ENCODE measurements at places on chromosomes 7 and 10. TPM values are rescaled to one million over a fixed set of nuclear protein-coding genes. Genes with fewer than 3 reads are reported as not detected.

DNA sequence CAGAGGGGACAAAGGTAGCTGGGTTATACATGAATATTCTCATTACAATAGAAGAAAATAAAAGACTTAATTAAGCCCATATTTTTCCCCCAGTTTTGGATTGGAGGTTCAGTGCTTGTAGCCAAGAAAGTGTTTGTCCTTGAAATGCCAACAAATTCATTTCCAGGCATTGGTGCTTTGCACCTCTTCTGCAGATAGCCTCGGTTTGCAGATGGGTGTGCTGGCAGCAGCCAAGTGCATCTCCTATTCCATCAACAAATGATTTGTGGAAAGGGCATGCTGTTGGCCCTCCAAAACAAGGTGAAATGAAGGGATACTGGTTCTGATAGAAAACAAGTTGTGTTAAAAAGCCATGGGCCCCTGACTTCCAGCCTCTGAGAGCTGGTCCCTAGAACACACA is 187.3 kb downstream of the DPY19L1 start:
- no peak for DNase-seq

GRCh38 chr7:117587931-117588330 is 108.1 kb downstream of the CFTR start:
- no peak for DNase-seq

DNA sequence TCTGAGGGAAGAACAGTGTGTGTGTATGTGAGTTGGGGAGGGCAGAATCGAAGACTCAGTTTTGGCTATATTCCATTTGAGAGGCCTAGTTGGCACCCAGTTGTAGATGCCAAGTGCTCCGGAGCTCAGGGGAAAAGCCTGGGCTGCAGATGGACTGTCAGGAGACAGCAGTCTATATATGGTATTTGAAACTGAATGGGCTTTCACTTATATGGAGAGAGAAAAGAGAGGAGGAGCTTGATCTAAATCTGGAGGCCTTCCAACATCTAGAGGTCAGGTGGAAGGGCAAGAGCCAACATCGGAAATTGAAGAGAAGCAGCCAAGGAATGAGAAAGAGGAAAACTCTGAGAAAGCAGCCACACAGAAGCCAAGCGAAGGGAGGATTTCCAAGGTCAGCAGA is 350.8 kb upstream of the BMPER start:
- no peak for DNase-seq

- DNase-seq: no peak
Observed at GRCh38 chr10:10353326-10353868, 664.3 kb upstream of the CELF2 start.

DNA sequence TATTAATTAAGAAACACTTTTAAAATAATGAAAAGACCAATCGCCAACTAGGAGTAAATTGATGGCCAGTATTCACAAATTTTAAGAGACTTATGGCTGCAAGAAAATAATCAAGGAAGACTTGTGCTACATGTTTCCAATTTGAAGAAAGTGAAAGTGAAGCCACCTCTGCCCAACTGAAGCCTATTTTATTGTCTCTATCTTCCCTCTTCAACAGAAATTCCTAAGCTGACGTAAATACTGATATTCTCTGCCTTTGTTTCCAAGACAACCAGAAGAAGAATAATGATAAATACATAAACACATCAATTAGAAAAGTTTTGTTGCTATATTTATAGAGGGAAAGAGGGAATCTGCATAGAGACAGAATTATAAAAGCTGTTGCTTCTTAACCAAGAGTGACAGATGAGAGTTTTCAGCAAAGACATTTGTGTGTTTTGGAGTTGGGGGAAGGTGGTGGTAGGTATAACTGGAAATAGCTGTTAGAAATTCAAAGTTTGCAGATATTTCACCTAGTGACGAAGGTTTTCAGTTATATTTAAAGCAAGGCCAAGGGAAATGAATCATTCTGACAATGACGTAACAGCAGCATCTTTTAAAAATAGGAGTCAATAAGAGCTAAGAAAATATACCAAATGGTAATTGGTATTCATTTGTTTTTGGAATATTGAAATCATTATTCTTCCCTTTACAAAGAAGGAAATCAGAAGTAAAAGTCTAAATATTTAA is 576.6 kb upstream of the SORCS1 start:
- no peak for DNase-seq

DNA sequence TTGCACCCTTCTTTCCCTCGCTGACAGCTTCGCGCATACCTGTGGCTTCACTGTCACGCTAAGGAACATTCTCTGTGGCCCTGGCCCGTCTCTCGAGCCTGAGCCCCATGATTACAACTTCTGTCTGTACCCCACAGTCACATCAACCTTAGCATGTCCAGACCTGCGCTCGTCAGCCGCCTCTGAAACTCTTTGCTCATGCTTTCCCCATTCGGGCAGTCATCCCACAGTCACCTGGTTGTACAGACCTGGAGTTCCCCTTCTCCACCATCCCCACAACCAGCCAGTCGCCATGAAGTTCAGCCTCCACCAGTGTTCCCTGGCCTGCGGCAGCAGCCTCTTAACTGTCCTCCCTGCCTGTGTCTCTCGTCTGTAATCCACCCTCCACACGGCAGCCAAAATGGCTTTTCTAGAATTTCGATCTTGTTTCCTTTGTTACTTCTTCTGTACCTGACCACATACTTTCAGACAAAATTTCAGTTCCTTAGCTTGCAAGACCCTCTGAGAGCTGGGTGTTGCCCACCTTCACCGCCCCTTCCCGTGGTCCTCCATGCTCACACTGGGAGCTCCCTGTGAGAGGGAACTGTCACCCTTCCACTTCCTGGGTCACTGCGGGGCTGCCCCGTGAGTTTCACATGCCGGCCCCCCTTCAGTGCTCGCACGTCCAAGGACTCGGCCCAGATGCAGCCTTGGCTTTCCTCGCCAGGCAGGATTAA is 229.2 kb downstream of the CELF2 start:
- no peak for DNase-seq

DNA sequence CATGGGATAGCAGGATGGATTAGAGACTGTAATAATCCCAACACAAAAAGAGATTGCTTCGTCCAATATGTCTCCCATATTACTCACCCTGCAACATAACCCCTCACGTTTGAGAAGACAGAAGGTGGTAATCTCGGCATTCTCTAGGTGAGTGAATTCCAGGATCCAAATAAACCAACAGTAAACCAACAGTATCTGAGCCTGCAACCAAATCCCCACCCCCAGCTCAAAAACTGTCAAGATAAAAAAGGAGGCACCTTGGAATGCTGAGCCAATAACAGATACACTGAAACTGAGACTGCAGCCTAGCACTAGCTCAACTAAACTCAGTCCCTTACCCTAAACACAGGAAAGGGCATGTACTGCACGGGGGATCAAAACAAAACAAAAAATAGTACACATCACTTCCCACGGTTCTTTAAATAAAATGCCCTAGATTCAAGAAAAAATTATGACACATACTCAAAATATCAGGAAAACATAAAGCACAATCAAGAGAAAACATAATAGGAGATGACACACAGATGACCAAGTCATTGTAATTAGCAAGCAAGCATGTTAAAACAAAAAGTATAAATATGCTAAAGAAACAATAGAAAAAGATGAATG is 28.0 kb downstream of the IPMK start:
- no peak for DNase-seq

DNA sequence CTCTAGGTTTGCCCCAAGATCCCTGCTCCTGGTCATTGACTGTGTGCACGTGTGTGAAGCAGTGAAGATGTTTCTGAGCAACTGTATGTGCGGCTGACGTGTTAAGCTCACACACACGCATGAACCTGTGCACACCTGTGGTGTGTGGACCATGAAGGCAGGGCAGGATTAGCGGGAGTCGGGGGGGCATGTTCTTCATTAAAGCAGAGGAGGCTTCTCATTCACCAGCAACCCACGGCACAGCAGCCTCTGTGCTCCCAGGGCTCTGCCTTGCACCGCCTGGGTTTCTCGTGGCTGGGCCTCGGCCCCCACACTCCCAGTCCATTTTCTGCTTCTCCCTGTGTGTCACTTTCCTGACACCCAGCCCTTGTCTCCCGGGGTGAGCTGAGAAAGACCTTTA is 824 bp upstream of the TACR2 start:
- no peak for DNase-seq

GRCh38 chr10:71213761-71214440 is 1.5 kb downstream of the UNC5B start:
- DNase-seq: no peak

Gene TRIL
- 2.6 TPM for total RNA-seq

Gene TASOR2
- total RNA-seq: 38.8 TPM

DNA sequence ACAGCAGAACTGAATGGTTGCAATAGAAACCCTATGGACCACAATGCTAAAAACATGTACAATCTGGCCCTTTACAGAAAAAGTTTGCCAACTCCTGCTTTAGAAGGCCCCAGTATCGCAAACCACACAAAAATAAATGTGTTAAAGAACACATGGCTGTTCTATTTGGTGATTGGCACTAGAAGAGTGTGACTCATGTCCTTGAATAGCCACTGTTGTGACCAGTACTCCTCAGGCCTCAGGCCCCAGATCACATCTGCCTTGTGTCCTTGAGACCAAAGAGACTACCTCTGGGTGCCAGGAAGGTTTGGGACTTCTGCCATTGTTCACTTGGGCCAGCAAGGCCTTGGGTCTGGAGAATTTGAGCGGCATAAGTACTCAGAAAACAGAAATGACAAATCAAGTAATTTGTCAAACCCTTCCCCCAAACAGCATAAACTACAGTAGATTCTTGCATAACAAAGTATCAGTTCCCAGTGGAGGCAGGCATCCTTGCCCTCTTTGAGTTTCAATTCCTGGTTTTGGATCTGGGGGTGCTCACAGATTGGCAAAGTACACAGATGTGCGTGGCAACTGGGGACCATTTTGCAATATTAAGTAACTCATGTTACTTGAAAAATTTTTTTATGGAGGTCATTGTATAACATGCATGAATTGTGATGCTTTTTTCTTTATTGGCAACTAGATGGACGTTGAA is 50.2 kb downstream of the MTURN start:
- DNase-seq: no peak

DNA sequence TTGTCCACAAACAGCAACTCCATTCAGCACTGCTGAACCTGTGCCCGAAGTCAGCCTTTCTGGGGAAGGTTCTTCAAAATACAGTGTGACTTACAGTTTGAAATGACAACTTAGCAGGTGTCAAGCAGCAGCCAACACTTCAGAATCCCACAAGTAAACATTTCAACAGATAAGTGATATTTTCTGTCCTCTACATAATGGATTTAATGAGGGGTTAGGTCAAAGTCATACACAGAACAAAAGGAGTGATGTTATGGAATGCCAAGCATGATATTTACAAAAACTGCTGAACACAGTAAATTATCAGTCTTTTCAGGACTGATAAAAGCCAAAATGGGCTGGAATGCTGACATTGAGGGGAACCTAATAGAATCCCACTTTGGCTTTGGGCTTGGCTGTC is 77.6 kb upstream of the JAZF1 start:
- no peak for DNase-seq

GRCh38 chr10:44008917-44009709 is 360.4 kb upstream of the ZNF32 start:
- peak; percentile 44 for DNase-seq

- peak; percentile 19 for DNase-seq
Observed at GRCh38 chr7:142878315-142878714, 7.2 kb downstream of the TRPV6 start.

GRCh38 chr10:96339956-96340904 is 18.6 kb downstream of the OPALIN start:
- DNase-seq: no peak

- no peak for DNase-seq
Observed at GRCh38 chr10:132316133-132316532, 8.4 kb upstream of the STK32C start.

GRCh38 chr7:151342811-151343210 is 1.2 kb downstream of the NUB1 start:
- DNase-seq: no peak

- DNase-seq: no peak
Observed at GRCh38 chr7:159144758-159145489, at the start of gene VIPR2. TSS of gene VIPR2 (minus strand) at chr7:159144867. CDS start at chr7:159144771, 96 bp downstream.

Gene NUTM2D
- 3.0 TPM for total RNA-seq

Gene CCDC146
- 4.3 TPM for total RNA-seq

Gene TMEM140
- 15.2 TPM for total RNA-seq

GRCh38 chr7:101953248-101953819 is 135.9 kb downstream of the CUX1 start:
- no peak for DNase-seq

DNA sequence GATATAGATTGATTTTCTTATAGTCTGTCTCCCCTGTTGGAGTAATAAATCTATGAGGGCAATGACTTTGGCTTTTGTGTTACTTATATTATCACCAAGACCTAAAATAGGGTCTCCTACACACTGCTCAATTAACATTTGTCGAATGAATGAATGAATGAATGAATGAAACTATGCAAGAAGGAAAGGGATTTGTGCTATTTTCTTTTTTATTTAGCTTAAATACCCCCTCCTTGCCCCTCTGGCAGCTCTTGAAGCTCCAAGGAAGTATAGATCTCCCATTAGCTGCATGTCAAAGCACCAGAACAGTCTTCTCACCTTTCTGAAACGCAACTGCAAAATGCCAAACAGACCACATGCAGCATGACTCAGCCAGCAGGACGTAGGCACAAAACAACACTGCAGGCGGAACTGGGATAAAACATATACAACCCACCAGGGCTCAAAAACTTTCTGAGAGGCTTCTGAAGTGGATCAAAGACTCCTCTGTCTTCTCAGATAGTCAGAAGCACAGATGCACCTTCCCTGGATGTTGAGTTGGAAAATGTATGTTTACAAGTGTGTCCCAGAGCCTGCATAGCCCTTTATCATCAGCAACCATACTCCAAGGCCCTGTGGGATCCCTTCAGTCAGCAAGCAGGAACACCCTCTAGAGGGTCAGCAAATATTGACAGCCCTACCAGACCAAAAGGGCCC is 187.8 kb downstream of the NPSR1 start:
- no peak for DNase-seq

Gene TACC2
- 282 TPM for total RNA-seq

DNA sequence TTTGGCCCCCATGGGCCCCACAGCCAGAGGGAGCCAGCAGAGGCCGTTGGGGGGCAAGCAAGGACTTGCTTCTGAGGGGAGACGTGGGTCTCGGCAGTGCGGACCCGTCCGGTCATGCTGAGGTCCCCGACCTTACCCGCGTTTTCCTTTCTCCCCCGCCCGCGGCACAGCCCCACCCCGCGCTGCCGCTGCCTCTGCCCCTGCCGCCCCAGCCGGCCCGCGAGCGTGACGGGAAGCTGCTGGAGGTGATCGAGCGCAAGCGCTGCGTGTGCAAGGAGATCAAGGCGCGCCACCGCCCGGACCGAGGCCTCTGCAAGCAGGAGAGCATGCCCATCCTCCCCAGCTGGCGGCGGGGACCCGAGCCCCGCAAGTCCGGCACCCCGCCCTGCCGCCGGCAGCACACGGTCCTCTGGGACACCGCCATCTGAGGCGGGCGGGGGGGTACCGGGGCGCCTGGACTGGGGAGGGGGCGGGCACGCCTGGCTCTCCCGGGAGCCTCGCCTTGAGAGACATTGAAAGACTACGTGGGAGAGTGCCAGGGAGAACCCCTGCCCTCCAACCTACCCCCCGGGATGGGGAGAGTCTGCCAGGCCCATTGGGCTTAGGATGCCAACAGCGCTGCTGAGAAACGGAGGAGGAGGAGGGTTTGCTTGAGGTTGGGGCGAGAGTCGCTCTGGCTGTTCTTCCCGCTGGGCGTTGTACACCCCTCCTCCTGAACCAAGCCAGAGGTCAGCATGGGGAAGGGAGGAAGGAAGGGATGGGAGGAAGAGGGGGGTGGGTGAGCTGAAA is 9.9 kb downstream of the NYAP1 start:
- DNase-seq: no peak

GRCh38 chr7:107630342-107630741 is 30.3 kb upstream of the SLC26A4 start:
- DNase-seq: no peak

Gene ALOX5
- total RNA-seq: 4.9 TPM

All from cardiac septum (tissue), 1 donor.